GM10248 (cell line): ENCODE measurements at places on chromosomes 4 and X.

DNA sequence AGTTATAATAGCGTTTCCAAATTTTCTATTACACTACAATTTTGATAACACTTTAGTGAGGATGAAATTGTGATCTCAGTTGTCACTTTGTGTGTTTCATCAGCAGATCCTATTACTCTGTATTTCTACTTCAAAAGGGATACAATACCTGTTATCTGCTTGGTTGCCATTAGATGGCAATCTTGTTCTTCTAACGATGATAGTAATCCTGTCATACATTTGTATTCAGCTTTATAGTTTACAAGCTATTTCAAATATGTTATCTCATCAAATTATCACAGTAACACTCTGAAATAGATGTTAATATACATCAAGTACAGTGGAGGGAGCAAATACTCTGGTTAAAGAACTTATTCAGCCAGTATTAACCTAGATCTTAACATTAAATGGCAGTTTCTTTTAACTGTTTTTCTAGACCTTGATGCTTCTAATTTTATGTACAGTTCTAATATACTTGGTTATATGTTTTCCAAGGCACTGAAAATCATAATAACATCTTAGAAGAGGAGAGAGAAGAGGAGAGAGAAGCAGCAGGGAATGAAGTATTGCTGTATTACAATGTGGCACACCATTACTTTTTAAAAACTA lies 292.0 kb downstream of the CCSER1 start:
- peak; percentile 36 for DNase-seq

- DNase-seq, result no peak
These were observed 287.9 kb downstream of the CCSER1 start for GRCh38 chr4:90415116-90415515.

GRCh38 chr4:8719421-8719820 lies 126.9 kb downstream of the CPZ start:
- DNase-seq, result no peak

GRCh38 chr4:147733716-147734344 lies 1.9 kb downstream of the ARHGAP10 start:
- no peak for DNase-seq

GRCh38 chr4:185167234-185167633 lies 24.2 kb downstream of the SLC25A4 start:
- no peak for DNase-seq

GRCh38 chr4:76732246-76732645 lies 165.7 kb downstream of the SOWAHB start:
- no peak for DNase-seq

GRCh38 chr4:84221704-84222103 lies 277.4 kb downstream of the NKX6-1 start:
- DNase-seq, result no peak

DNA sequence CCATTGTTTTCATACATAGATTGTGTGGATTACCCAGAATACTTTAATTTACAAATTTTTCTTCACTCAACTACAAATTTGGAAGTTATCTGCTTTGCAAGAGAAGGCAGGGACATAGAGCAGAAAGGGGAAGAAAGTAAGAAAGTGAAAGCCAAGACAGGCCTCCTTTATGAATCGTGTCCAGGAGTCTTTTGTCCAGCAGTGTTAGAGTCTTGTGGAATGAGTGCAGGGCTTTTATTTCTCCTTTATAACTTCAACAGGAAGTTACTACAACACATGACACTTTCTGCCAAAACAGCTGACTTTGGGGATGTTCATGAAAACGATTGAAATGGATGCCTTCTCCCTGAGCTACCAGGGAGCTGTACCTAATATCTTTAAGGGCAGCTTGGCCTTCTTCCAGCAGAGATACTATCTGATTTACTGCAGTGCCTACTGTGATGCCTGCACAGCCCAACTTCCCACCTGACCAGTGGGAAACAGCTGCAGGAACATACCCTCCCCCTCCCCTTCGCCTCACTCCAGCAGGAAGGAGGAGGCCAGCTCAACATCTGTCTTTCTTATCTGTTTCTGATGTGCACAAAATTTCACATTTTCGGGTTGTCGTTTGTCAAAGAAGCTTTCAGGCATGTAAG lies 557.7 kb upstream of the SLIT2 start:
- no peak for DNase-seq

DNA sequence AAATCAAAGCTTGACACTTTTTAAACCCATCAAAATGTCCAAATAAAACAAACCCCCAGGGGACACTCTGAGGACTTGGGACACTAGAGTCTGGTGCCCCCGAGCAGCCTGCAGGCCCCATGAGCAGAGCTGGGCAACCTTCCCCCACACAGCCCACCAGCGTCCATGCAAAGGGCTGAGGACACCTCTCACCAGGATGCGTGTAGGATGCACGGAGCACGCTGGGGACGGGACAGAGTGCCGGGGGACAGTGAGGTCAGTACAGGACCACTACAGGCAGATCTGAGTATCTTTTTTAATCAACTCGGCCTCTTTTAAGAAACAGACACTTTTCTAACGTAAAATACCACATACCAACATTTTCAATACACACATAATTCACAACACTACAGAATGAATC lies 6.9 kb downstream of the GAK start:
- DNase-seq, result no peak

GRCh38 chrX:118508635-118509034 lies 13.0 kb downstream of the DOCK11 start:
- no peak for DNase-seq

- no peak for DNase-seq
These were observed 53.6 kb downstream of the PAQR3 start for GRCh38 chr4:78885598-78885997.

DNA sequence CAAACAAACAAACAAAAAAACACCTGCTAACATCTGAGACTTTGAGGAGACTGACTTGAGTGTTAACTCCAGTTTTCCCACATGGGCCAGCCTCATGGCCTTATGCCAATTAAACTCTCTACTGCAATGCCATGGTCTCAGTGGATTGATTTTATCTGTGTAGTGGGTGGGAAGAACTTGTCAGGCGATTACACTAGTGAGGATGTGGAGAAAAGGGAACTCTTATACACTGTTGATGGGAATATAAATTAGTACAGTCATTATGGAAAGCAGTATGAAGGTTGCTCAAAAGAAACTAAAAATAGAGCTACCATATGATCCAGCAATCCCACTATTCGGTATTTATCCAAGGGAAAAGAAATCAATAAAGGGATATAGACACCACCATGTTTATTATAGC lies 12.8 kb upstream of the XIAP start:
- no peak for DNase-seq

GRCh38 chr4:85151786-85152185 lies 185.3 kb upstream of the WDFY3 start:
- no peak for DNase-seq
